ENCODE measurements at places on chromosomes 3 and 15.

- peak; percentile 76 for DNase-seq
Measured at GRCh38 chr3:187740421-187741399, 4.6 kb downstream of the BCL6 start.

DNA sequence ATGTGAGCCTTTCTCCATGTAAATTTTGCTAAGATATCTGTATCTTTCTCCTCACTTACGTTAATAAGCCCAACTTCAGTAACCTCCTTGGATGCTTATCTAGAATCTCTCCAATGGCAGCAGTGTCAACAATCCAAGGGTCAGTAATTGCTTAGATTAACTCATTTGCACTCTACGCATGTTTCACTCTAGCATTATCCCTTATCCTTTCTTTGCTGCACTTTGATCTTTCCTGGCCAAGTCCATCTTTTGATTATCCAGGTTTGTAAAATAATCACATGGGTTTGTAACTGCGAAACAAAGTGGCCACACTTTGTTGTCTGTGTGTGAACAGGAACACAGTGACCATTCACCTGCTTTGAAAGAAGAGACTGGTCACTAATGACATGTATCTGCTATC, 577.6 kb downstream of the RSL24D1 start:
- no peak for DNase-seq

DNA sequence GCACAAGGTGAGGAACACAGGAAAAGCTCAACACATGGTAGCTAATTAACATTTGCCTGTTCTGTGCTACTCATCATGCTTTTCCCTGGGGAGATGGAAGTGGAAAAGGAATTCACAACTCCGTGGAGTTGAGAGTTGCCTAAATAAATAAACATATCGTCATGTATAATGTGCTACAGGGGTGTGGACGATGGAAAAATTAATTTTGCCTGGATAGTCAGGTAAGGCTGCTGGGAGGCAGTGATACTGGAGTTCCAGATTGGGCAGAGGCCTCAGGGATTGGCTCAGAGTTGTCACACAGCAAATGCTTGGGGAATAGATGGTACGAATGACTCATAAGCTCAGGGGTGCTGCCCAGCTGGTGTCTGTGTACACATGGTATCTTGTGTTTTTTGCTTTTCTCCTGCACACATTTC, 3.1 kb upstream of the ABHD6 start:
- no peak for DNase-seq

- no peak for DNase-seq
Measured at GRCh38 chr15:74008901-74009300, 14.4 kb downstream of the PML start.

GRCh38 chr3:167750272-167750971, 14.9 kb downstream of the SERPINI1 start:
- DNase-seq, result peak; percentile 44

DNA sequence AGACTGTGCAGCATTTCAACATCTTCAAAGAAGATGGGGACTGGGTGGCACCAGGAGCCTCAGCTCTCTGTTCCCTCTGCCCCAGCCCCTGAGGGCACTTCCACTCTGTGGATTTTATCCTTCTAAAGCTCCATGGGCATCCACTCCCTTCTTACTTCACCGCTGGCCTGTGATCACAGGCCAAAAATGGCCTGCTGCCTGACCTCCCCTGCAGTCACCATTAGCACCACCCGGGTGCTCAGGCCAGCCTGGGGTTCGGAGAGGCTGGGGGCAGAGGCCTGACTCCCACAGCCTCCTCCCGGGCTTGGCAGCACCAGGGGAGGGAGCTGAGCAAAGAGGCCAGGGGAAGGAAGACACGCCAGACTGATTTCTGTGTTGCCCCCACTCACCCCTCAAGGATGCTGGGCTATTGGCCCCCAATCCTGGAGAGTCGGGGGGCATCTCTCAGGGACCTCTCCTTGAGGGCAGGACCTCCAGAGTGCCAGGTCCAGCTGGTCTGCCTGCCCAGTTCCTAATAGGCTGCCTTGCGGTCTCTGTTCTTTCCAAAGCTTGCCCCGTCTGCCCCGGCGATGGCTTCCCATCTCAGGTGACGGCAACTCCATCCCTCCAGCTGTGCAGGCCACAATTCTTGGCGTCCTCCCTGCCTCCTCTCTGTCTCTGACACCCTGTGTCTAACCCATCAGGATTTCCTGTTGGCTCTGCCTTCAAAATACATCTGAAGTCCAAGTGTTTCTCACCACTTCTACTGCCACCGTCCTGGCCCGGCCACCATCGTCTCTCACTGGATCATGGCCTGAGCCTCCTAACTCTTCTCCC, 67.1 kb downstream of the EXOG start:
- no peak for DNase-seq

DNA sequence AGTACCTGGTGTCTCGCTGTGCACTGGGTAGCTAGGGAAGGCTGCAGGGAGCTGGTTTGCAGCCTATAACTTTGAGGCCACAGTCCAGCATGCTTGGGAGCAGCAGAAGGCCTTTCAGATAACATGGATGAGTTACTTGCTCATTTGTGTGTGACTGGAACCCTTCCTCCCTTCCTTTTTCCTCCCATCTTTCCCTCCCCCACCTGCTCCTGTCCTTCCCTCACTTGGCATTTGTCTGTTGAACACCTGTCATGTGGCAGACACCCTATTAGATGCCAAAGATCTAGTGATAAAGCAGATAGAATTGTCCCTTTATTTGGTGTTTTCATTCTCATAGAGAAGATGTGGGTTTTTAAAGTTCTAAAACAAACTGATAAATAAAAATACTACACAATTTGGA, 71.6 kb downstream of the LRTM1 start:
- DNase-seq, result no peak

GRCh38 chr3:37982331-37982730, 8.3 kb upstream of the VILL start:
- no peak for DNase-seq
